ENCODE measurements at places on chromosomes 11 and 22. TPM values are rescaled to one million over a fixed set of nuclear protein-coding genes. Genes with fewer than 3 reads are reported as not detected.

The RFPL2 gene
- not detected for total RNA-seq

The GAL gene
- total RNA-seq, result 5.3 TPM

The APOA4 gene
- not detected for total RNA-seq

The SPECC1L gene
- total RNA-seq, result 56.9 TPM

The LRRC4C gene
- total RNA-seq, result not detected

The CD151 gene
- 314 TPM for total RNA-seq

The SHANK3 gene
- 54.3 TPM for total RNA-seq

The SPON1 gene
- not detected for total RNA-seq

The HPX gene
- total RNA-seq, result 0.53 TPM

Data from thoracic aorta endothelial cell (primary cell).